ENCODE measurements at places on chromosomes 4 and X. TPM values are rescaled to one million over a fixed set of nuclear protein-coding genes. Genes with fewer than 3 reads are reported as not detected.
A peak's percentile ranks its signal among the peaks of the same experiment; 100 is the strongest.

- no peak overlapping the region for H3K4me3 ChIP-seq
- no peaks in the 10 kb centered on the region for H3K4me1 ChIP-seq
- no peaks in the 10 kb centered on the region for H3K27me3 ChIP-seq
- no peaks in the 10 kb centered on the region for H3K36me3 ChIP-seq
- no peak overlapping the region for H3K27ac ChIP-seq
Observed at GRCh38 chrX:2286731-2287130, 214.0 kb downstream of the DHRSX start.

DNA sequence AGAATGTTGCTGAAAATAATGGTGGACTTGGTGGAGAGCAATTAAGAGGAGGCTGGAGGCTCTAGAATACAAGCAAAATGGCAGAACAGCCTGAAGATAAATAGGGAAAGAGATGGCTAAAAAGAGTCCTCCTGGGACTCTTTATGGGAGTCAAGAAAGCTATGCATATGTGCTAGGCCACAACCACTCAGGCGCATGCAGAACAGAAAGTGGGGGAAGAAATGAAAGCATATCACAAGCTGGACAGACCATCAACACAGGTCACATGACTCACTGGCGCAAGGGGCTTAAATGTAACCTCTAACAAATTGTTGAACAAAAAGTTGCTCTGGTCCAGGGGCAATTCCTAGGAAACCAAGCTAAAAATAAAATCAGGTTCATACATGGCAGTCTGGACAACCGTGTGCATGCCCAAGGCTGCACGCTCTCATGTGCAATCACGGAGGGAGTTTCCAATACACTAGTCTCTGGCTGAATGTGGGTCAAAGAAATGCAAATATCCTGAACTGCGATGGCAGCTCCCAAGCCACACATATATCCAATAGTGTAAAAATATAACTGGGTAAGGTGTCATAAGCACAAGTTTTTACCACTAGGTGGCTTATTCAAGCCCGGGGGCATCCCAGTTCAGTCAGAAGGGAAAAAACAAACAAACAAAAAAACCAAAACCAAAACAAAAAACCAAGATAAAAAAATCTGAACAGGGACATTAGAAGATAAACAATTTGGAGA lies 45.4 kb downstream of the ZNF711 start:
- no peak overlapping the region for H3K4me3 ChIP-seq
- H3K4me1 ChIP-seq, result no peaks in the 10 kb centered on the region
- H3K36me3 ChIP-seq, result no peaks in the 10 kb centered on the region
- H3K27me3 ChIP-seq, result no peaks in the 10 kb centered on the region
- no peak for DNase-seq
- H3K27ac ChIP-seq, result no peak overlapping the region

DNA sequence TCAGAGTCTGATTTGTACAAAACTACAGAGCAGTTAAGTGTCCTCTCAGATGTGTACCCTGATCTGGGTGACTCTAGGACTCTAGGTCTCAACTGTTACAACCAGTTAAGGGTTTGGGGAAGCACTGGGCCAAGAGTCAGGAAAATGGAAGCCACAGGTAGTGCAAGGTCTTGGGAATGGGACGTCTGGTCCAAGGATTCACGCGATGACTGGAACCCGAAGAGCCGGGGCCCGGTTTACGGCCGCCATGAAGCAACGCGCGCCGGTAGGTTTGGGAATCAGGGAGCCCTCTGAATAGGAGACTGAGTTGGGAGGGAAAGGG lies 321 bp upstream of the HPRT1 start:
- no peak for DNase-seq
- H3K4me3 ChIP-seq, result peak overlapping the region; percentile 75
- peaks cover 13% of the 10 kb centered on the region for H3K4me1 ChIP-seq

DNA sequence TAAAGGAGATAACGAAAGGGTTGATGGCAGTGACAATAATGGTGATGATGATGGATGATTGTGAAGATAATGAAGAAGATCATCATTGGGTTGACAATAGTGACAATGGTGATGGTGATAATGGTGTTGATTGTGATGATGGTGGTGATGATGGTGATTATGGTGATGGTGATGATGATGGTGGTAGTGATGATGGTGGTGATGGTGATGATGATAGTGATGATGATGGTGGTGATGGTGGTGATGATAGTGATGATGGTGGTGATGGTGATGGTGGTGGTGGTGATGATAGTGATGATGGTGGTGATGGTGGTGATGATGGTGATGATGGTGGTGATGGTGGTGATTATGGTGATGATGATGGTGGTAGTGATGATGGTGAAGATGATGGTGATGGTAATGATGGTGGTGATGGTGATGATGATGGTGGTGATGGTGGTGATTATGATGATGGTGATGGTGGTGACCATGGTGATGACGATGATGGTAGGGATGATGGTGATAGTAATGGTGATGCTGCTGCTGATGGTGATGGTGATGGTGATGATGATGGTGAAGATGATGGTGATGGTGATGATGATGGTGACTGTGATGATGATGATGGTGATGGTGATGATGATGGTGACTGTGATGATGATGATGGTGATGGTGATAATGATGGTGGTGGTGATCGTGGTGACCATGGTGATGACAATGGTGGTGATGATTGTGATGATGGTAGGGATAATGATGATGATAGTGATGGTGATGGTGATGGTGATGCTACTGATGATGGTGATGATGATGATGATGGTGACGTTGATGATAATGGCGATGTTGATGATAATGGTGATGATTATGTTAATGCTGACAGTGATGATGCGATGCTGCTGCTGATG lies 61.6 kb upstream of the NKX1-1 start:
- H3K27me3 ChIP-seq, result no peaks in the 10 kb centered on the region
- no peak overlapping the region for H3K4me3 ChIP-seq
- H3K36me3 ChIP-seq, result no peaks in the 10 kb centered on the region
- no peaks in the 10 kb centered on the region for H3K4me1 ChIP-seq
- no peak overlapping the region for H3K27ac ChIP-seq
- no peak for DNase-seq

DNA sequence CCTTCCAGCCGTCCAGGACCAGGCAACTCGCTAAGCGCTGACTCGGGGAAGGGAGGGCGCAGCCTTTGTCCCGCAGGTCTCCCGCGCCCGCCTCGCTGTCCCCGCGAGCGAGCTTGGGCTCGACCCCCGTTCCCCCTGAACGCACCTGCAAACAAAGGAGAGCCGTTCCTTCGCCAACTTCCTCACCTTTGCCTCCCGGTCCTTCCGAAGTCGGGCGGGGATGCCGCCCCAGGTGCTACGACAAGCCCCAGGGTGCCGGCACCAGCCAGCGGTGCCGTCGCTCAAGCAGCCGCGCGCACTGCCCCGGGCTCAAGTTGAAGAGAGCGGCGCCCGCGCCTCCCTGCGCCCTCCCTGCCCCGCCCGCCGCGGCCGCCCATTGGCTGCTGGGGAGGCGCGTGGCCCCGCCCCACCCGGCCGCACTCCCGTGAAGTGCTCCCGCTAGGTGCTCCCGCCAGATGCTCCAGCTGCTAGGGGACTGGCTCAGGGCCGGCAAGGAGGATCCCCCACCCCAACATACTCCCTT lies 107.1 kb downstream of the NSUN7 start:
- peak overlapping the region; percentile 60 for H3K4me3 ChIP-seq
- H3K4me1 ChIP-seq, result no peaks in the 10 kb centered on the region
- H3K27me3 ChIP-seq, result no peaks in the 10 kb centered on the region
- DNase-seq, result peak; percentile 51

GRCh38 chrX:3712051-3712869 lies 1.2 kb downstream of the PRKX start:
- peaks cover 4% of the 10 kb centered on the region for H3K4me1 ChIP-seq
- H3K36me3 ChIP-seq, result no peaks in the 10 kb centered on the region
- no peaks in the 10 kb centered on the region for H3K27me3 ChIP-seq

GRCh38 chr4:6999172-7000086 lies 43.7 kb upstream of the TADA2B start:
- H3K27ac ChIP-seq, result peak overlapping the region; percentile 92
- H3K27me3 ChIP-seq, result no peaks in the 10 kb centered on the region
- peaks cover 29% of the 10 kb centered on the region for H3K36me3 ChIP-seq
- DNase-seq, result peak; percentile 83

DNA sequence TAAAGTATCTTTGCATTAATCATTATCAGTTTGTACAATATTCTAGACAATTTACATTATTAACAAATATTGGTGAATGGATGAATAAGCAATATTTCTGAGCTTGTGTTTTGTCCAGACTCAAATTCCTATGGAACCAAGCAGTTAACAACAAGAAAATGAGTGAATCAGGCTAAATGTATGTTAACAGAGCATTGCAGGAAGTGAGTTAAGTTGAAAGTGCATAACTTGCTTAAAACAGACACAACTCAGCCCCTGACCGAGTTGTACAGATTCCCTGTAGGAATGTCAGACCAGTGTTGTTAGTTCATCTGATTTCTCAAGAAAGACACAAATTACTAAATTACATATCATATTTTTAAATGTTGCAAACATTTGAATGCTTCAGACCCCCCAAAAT lies 23.7 kb upstream of the CSN1S1 start:
- H3K4me3 ChIP-seq, result no peak overlapping the region
- H3K27me3 ChIP-seq, result peaks cover 19% of the 10 kb centered on the region
- H3K36me3 ChIP-seq, result no peaks in the 10 kb centered on the region
- H3K4me1 ChIP-seq, result no peaks in the 10 kb centered on the region
- H3K27ac ChIP-seq, result no peak overlapping the region

- no peaks in the 10 kb centered on the region for H3K27me3 ChIP-seq
- H3K4me3 ChIP-seq, result no peak overlapping the region
- H3K36me3 ChIP-seq, result no peaks in the 10 kb centered on the region
- no peaks in the 10 kb centered on the region for H3K4me1 ChIP-seq
- no peak overlapping the region for H3K27ac ChIP-seq
Observed at GRCh38 chrX:148984238-148984637, 483.8 kb downstream of the AFF2 start.

GRCh38 chr4:53003959-53004358 lies 141.8 kb downstream of the RASL11B start:
- H3K27me3 ChIP-seq, result no peaks in the 10 kb centered on the region
- no peak overlapping the region for H3K4me3 ChIP-seq
- H3K4me1 ChIP-seq, result no peaks in the 10 kb centered on the region
- no peak overlapping the region for H3K27ac ChIP-seq

DNA sequence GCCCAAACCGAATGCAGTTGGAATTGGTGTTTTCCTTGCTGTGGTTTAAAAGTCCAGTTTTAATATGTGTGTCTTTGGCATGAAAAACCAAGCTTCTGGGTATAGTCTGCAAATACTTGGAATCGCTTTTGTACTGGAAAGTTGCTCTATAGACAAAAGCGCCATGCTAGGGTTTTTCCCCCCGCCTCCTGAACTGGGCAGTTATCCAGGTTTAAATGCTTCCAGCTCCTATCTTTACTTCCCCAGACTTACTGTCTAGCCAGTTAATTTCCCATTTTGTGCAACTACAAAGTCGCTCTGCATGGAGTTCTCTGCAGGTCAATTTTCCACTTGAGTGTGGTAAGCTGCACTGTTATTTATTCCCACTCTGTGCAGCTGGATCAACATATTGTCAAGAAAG lies 2.7 kb downstream of the RASL11B start:
- peaks cover 5% of the 10 kb centered on the region for H3K4me1 ChIP-seq
- no peak overlapping the region for H3K4me3 ChIP-seq

GRCh38 chr4:7771541-7772507 lies 167.8 kb downstream of the AFAP1 start:
- H3K27ac ChIP-seq, result no peak overlapping the region
- H3K27me3 ChIP-seq, result no peaks in the 10 kb centered on the region
- no peaks in the 10 kb centered on the region for H3K4me1 ChIP-seq
- no peak overlapping the region for H3K4me3 ChIP-seq
- peaks cover 24% of the 10 kb centered on the region for H3K36me3 ChIP-seq

DNA sequence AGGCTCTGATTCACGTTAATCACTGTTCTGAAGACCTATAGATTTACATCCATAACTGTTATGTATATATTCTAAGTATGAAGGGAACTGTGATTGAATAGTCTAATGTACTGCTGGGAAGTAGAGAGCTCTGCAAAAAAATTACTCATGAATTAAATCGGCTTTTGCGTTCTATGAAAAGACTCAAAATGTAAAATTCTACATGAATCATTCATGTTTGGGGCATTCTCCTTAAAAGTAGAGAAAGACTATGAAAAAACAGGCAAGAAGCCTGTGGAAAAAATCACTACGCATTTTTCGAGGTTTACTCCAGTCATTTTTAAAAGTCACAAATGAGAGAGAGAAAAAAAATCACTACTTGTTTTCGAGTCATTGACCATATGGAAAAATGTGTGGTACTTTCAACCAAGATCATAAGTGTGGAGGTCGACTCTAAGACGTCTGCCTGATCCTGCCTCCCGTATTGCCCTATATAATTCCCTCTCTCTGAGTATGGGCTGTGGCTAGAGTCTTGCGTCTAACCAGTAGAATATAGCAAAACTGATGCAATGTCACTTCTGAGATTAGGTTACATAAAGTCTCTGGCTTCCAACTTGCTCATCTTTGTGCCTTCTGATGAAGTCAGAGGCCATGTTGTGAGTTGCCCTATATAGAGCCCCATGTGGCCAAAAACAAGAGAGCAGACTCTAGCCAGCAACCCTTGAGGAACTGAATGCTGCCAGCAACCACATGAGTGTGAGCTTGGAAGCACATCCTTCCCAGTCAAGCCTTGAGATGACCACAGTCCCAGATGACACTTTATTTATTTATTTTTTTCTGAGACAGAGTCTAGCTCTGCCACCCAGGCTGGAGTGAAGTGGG lies 32.1 kb upstream of the VEGFD start:
- no peaks in the 10 kb centered on the region for H3K36me3 ChIP-seq
- H3K4me1 ChIP-seq, result no peaks in the 10 kb centered on the region
- H3K27me3 ChIP-seq, result no peaks in the 10 kb centered on the region
- no peak overlapping the region for H3K27ac ChIP-seq
- no peak for DNase-seq

- no peak overlapping the region for H3K4me3 ChIP-seq
- no peak overlapping the region for H3K27ac ChIP-seq
- H3K36me3 ChIP-seq, result no peaks in the 10 kb centered on the region
- peak; percentile 64 for DNase-seq
Observed at GRCh38 chr4:57191523-57192034, 81.4 kb upstream of the IGFBP7 start.

DNA sequence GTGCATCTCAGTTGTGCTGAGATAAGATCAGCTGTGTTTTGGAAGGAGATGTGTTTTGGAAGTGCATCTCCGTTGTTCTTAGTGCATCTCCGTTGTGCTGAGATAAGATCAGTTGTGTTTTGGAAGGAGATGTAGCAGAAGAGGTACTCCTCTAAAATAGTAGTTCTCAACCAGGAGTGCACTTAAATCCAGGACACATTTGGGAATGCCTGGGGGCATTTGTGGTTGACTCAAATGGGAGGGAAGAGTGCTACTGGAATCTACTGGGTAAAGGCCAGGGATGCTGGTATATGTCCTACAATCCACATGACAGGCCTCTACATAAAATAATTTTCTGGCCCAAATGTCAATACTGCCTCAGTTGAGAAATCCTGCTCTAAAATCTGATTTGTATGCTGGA lies 70.8 kb upstream of the CHRDL1 start:
- H3K4me1 ChIP-seq, result no peaks in the 10 kb centered on the region
- H3K4me3 ChIP-seq, result no peak overlapping the region
- no peaks in the 10 kb centered on the region for H3K27me3 ChIP-seq
- H3K27ac ChIP-seq, result no peak overlapping the region
- no peaks in the 10 kb centered on the region for H3K36me3 ChIP-seq

- H3K4me1 ChIP-seq, result no peaks in the 10 kb centered on the region
- H3K27me3 ChIP-seq, result no peaks in the 10 kb centered on the region
- H3K4me3 ChIP-seq, result no peak overlapping the region
- DNase-seq, result no peak
Observed at GRCh38 chrX:19829814-19830213, 57.6 kb downstream of the SH3KBP1 start.

GRCh38 chr4:54637325-54637724 lies 20.4 kb upstream of the KIT start:
- peaks cover 32% of the 10 kb centered on the region for H3K27me3 ChIP-seq
- H3K4me1 ChIP-seq, result no peaks in the 10 kb centered on the region
- no peaks in the 10 kb centered on the region for H3K36me3 ChIP-seq
- H3K4me3 ChIP-seq, result no peak overlapping the region

The FAM133A gene
- 0.06 TPM for total RNA-seq

The HTRA3 gene
- total RNA-seq, result 4.0 TPM

The ITIH6 gene
- not detected for total RNA-seq

The PAPSS1 gene
- 28.0 TPM for total RNA-seq

The RHOXF2 gene
- total RNA-seq, result not detected

The TSPAN5 gene
- 50.3 TPM for total RNA-seq

The CCDC160 gene
- 0.23 TPM for total RNA-seq

The FHL1 gene
- 42.4 TPM for total RNA-seq

Measured in PC-3 (cell line).